ENCODE measurements at places on chromosomes 6 and 20.

DNA sequence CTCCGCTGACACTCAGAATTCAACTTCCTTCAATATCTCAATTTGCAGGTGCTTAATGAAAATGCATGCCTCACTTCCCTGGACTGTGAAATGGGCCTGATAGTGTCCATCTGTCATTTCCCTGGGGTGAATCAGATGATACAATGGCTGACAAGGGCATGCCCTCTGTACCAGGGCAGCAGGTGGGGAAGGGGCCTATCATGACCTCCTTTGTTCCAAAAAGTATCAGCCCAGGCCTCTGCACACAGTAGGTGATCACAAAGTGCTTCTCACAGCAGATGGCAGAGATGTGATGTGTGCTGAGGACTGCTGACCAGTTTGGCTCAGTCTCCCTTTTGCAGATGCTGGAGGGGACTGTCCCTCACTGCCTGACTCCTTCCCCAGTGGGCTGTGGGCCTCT lies 44.3 kb downstream of the DLGAP4 start:
- DNase-seq, result no peak

DNA sequence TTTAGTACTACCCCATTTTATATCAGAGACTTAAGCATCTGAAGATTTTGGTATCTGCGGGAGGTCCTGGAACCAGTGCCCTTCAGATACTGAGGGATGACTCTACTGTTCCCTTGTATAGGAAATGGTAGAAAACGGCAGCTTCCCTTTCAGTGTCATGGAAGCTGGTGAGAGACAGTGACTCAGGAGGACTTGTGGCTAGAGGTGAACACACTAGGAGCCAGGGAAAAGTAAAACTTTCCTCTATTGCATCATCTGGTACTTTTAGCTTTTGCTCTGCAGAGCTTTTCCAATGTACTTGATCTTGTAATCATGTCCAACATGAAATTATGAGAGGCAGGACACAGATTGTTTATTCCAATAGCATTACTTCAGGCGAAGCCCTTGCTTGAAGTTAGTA lies 45.0 kb downstream of the RNF144B start:
- DNase-seq, result no peak

DNA sequence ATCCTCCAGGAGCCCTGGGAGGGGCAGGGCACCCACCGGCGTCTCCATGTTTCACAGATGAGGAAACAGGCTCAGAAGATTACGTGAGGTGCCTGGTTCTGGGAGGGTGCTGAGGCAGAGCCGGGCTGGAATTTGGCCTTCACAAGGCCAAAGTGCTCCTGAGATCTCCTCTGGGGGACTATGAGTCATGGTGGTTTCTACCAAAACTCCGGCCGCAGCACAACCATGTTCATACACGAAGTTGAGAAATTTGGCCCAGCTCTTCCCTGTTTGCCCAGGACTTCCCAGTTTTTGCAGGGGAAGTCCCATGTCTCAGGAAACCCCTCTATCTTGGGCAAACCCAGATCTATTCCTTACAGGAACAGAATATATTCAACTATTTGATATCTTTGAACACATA lies 172.9 kb upstream of the CDYL start:
- no peak for DNase-seq

DNA sequence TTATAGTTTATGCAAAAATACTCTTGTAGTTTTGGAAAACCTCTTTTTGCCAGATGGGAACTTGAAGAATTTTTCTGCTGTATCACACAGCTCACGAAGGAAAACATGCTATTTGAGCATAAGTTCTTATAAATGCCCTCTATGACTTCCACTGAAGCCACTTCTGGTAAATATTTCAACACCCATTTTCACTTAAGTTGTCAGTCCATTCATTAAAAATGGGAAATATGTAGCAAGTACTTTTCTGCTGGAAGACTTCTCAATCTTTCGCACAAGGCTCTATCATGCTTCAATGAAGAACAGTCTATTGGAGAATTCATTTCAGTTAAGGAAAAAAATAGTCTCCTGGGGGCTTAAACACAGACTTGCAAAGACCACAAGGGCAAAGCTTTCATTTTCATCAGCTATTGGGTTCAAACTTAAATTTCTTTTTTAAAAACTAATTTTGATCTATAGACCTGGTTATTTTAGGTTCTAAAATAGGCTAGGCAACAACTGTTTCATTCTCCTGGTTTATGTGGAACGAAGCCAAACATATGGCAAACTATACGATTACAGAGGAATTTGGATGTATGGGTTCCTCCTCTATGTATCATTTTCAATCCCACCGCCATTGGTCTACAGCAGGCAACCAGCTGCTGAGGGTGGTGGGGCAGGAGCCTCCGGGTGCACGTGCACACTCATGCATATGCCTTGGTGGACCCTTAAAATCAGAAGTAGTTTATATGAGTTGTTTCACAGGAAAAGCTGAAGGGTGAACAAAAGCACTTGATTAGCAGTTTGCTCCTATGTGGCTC lies 38.7 kb downstream of the LAMA4 start:
- DNase-seq, result no peak

DNA sequence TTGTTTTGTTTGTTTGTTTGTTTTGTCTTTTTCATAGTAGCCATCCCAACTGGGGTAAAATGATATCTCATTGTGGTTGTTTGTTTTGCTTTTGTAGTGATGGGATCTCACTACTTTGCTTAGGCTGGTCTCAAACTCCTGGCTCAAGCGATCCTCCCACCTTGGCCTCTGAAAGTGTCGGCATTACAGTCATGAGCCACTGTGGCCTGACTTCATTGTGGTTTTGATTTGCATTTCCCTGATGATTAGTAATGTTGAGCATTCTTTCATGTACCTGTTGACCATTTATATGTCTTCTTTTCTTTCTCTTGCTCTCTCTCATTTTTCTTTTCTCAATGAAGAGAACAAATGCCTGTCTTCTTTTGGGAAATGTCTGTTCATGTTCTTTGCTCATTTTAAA lies 30.8 kb upstream of the HLA-DOA start:
- DNase-seq, result no peak

DNA sequence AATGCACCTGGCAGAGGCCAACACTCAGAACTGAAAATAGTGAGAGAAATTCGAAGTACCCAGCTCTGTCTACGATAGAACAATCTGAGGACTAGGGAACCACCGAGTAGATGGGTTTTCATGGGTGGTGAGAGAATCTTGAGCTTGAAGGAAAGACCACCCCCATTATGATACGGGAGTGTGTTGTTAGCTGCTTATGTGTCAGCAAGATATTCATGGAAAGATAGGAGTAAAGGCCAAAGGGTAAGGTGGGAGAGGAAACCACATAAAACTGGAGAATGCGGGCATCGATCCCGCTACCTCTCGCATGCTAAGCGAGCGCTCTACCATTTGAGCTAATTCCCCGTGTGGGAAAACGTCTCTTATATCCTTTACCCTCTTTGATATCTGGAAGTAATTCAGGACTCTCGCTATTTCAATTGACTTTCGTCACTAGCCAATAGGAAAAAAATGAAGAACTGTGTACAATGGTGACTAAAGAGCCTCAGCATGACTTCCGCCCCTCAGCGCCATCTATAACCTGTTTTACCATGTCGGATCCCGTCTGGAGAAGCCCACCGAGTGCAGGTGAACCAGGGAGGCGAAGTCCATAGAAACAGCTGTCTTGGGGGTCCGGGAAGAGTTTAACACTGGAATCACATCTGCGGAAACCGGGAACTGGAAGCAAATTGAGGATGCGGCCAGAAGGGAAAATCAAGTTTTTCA lies 25.0 kb upstream of the ABT1 start:
- no peak for DNase-seq

DNA sequence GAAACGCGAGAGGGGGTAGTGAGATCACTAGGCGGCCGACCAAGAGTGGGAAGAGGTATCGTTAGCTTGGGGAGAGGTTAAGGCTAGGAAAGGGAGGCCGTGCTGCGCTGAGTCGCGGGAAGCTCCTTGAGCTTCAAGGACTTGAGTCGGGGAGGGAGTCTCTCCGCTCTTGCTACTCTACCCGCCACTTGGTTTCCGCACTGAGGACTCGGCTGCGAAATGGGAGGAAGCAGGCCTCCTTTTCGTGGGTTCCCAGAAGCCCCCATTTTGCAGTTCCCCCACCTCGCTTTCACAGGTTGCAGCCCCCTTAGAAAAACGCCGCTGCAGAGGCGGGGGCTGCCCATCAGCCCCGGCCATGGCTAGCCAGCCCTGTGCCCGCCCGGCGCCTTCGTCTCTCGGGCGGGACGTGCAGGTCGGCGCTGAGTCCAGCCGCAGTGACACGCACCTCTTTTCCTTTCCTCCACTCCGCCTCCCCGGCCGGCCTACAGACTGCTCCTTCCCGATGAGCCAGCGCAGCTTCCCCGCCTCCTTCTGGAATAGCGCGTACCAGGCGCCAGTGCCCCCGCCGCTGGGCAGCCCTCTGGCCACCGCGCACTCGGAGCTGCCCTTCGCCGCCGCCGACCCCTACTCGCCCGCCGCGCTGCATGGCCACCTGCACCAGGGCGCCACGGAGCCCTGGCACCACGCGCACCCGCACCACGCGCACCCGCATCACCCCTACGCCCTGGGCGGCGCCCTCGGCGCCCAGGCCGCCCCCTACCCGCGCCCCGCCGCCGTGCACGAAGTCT lies 4.9 kb downstream of the VGLL2 start:
- DNase-seq, result no peak

DNA sequence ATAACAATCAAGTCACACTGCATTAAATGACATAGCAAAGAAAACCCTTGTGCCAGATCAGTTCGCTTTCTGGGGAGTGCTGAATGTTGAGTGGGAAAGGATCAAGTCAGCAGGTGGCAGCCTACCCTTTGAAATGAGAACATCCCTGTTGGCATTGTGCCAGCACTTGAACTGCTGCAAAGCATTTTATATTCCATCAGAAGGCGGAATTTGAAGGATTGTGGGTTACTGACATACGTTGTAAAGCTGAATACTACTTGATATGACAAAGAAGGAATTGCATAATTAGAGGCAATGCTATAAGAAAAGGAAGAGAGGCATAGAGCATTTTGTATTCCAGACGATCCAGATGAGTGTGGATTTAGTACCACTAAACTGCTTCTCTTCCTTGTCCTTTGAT lies 26.5 kb downstream of the BCKDHB start:
- peak; percentile 13 for DNase-seq

DNA sequence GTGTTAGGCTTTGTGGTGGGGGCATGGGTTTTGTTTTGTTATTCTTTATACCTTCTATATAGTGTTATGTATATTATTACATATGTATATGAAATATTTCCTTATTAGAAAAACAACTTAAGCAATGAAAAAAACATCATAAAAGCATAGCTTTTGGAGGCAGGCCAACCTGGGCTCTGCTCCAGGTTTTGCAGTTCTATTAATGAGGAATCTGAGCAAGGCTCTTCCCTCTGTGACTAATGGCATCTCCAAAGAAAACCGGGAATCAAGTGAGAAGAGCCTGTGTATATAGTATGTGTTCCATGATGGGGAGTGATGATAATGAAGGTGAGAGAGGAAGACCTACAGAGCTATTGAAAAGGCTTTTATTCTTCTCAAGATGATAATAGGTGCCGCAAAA lies 291.1 kb downstream of the CLIC5 start:
- DNase-seq, result no peak

DNA sequence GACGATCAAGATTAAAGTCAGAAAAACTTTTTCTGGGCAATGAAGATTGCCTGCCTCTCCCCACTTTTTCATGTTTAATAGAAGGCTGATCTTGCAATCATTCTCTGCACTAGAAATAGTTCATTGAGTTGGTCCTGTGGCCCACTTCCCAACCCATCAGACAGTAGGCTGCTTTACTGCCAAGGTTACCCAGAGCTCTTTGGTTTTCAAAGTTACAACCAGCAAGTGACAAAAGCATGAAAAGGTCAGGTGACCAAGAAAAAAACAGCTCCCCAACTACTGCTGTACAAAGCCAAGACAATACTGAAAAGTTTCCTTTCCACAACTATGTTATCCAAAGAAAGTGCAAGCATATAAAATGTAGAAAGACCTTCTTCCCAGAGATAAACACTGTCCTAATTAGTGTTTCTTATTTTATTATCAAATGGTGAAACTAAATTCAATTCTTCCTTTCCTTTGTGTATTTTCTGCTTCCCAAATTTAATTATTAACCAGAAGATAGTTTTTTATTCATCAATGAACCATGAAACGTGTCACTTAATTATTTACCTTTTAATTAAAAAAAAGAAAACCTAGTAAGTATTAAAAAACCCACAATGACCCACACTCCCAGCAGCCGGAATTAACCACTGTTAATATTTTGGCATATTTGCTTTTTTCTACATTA lies 16.6 kb downstream of the DNAAF9 start:
- no peak for DNase-seq

DNA sequence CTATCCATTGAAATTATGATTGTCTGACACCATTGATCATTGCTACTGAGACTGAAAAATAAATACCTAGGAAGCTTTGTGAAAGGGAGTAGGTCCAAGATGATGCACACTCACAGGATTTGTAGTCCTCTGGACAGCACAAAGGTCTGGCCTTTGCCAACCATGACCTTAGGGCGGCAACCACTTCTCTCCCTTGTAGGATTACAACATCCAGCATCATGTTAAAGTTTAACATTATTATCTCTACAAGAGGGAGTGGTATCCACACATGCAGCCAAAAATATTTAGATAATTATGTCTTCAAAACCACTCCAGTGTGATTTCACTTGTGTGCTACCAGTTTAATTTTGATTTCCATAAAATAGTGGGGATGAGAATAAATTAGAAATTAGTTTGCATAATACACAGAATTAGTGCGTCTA lies 51.1 kb upstream of the NHSL1 start:
- DNase-seq, result no peak

GRCh38 chr20:11550657-11551338 lies 366.9 kb upstream of the BTBD3 start:
- no peak for DNase-seq

DNA sequence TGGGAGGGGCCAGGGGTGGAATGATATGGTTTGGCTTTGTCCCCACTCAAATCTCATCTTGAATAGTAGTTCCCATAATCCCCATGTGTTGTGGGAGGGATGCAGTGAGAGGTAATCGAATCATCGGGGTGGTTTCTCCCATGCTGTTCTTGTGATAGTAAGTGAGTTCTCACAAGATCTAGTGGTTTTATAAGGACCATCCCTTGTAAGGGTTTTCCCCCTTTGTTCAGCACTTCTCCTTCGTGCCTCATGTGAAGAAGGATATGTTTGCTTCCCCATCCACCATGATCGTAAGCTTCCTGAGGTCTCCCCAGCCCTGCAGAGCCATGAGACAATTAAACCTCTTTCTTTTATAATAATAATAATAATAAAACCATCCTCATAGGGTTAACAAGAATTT lies 88.8 kb upstream of the PRND start:
- DNase-seq, result no peak

- no peak for DNase-seq
Measured at GRCh38 chr6:138245751-138246150, 27.5 kb upstream of the PBOV1 start.

DNA sequence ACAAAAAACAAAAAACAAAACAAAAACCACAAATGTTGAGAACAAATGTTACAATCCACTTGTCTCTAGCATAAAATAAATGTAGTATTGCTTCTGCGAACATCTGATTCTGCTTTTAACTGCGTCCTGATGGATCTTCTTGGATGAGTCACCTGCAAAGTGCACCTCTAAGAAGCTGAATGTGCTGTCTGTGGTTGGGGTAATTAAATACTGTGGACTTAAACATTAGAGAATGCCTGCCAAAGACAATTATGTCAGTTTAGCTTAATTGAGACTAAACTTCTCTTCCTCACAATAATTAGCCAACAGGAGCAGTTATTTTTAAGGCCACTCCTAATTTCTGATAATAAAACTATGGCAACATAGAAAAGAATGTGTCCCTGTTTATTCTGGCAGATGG lies 253.4 kb downstream of the PHACTR1 start:
- DNase-seq, result no peak
